ENCODE measurements at places on chromosomes 6 and 20.

DNA sequence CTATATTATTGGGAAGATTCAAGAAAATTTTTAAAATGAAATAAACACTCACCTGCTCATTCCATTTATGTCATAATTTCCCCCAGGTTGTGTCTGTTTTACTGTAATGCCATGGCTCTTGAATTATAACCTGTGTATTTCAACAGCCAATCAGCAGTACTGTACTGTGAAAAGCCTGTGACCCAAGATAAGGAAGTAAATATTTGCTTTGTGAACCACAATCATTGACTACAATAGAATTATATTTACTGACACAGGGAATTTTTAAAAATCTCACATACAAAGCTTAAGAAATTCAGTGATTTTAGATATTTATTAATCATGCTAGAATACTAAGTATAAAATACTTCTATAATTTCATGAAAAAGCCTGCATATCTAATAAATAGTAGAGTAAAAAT, 6.0 kb downstream of the RGS17 start:
- no peak for DNase-seq

DNA sequence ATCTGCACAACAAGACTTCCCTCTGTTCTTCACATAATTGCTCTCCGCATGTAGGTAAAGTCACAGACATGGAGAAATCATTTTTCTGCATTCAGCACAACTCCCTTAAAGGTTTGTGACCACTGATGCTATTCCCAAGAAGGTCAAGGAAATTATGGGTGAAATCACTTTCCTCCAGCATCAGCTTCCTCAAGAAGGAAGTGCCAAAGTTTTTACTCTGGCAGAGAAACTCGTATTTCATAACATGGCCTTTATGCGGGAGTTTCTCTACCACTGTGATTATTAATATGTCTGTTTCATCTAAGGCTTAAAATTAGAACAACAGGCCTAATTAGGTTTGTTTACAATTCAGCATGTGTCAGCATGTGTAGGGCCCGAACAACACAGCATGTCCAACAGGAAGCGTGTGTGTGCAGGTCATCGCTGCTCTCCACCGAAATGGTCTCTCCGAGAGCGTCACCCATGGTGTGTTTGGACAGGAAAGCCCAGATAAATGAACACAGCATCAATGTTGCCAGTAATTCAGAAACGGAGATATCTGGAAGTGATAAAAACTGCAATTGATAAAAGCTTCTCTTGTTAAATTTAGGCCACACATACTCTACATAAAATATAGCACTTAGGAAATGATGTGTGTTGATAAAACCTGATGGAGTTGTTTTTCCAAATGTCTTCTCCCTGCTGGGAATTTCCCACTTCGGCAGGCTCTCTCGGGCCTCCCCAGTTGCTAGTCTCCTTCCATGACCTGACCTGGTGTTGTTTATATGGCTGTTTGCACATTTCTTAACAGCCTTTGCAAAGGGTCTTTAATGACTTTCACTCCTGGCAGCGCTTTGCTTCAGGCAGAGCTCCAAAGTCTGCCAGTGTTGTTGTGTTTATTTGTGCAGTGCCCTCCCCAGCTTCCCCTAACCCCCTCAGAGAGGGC, 265.1 kb upstream of the CEP162 start:
- no peak for DNase-seq

GRCh38 chr6:155505608-155505989, 50.0 kb upstream of the NOX3 start:
- no peak for DNase-seq

DNA sequence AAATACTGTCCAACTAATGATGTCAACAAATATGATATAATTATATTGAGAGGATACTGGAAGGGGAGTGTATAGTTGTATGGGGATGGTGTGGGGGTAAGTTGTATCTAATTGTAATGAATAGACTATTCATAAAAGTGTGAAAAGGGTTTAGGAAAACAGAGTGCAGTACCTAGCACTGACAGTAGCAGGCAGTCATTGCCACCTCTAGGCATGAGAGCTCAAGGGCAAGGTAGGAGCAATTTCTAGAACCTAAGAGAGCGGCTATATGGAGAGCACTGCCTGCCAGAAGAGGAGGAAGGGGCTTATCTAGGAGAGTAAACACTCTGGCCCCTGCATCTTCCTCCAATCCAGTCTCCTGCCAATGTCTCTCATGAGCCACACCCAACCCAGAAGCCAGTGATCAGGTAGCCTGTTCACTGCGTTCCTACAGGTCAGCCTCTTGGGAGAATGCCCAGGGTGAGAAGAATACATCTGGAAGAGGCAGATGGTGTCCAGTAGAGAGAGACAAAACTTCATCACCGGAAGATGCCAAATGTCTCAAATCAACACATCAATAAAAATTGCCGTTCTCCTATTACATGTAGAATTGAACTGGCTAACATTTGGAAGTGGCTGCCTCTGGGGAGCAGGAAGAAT, 200.0 kb downstream of the LY86 start:
- DNase-seq = no peak

GRCh38 chr6:30719356-30719755, 796 bp upstream of the TUBB start:
- DNase-seq = no peak

- no peak for DNase-seq
These were observed 165.6 kb downstream of the ATXN1 start for GRCh38 chr6:16595514-16596120.

DNA sequence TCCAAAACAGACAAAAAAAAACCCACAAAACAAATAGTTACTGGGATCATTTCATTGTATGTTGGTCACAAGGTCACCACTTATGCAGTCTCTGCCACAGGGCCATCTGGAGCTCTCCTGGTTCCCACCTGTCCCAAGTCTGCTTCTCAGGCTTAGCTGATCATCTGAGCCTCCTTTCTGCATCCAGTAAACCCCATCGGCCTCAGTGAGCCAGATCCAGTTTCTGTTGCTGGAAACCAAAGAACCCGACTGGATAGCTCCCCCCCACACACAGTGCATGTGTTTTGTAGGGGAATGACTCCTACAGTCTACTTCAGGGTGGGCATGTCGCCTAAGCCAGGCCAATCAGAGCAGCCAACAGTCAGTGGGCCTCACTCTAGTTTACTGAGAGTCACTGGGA, 233.3 kb downstream of the PREX1 start:
- no peak for DNase-seq

- DNase-seq = no peak
These were observed 157.3 kb downstream of the BTBD9 start for GRCh38 chr6:38482466-38482865.

GRCh38 chr6:142058551-142059290, 74.0 kb upstream of the GJE1 start:
- no peak for DNase-seq

DNA sequence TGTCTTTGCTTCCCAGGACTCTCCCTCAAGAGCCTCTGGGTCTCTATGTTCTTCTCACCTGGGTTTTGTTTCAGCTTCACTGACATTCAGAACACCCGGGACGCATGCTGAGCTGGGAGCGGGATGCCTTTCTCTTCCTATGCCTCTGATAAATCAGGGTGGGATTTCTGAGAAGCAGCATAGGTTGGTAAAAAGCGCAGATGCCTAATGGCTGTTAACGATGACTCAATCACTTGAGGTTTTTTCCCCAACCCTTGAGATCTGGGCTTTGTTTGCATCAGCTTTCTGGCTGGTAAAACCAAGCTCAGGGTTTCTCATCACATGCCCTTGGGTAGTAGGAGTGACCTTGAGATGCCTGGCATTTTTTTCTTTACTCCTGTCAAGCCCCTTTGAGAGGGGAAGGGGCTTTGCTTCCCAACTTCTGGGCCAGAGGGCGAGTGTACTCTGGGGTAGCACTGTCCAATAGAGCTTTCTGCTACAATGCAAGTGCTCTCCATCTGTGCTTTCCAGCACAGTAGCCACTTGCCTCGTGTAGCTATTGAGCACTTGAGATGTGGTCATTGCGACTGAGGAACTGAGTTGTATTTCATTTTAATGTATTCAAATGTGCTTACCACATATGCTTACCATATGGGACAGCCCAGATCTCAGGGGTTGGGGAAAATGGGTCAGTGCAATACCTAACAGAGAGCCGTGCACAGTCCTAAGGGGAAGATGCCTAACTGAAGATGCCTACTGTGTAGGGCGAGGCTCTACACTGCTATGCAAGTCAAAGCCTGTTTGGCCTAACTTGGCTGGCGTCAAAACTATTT, 69.1 kb downstream of the PPP1R14C start:
- DNase-seq = no peak

DNA sequence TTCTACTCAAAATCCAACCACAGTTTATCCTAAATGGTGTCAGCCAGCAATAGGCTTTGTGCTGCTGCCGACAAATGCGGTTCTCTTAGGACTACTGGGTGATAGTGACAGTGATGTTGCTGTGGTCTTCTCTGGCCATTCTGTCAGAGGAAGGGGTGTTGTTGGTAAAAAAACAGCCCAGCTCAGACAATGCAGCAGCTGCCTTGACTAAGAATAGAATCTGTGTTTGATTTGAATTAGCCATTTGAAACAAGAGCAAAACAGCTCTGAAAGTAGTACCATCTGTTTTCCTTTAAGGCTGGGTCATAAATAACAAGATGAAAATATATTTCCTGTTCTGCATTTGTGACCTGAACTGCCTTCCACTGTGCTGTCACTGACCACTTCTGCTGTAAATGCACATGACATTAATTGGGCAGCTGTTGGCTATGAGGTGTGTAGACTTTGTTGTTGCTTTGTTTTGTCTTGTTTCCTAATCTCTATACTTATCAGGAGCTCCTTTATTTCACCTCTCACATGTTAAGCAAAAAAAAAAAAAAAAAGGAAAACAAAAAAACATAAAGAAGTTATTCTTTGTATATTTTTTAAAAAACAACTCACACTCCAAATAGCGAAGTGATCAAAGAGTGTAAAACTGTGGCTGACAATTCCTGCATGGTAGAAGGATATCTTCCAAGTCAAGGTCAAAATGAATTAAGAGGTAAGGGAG, 497.8 kb upstream of the ARID1B start:
- no peak for DNase-seq

DNA sequence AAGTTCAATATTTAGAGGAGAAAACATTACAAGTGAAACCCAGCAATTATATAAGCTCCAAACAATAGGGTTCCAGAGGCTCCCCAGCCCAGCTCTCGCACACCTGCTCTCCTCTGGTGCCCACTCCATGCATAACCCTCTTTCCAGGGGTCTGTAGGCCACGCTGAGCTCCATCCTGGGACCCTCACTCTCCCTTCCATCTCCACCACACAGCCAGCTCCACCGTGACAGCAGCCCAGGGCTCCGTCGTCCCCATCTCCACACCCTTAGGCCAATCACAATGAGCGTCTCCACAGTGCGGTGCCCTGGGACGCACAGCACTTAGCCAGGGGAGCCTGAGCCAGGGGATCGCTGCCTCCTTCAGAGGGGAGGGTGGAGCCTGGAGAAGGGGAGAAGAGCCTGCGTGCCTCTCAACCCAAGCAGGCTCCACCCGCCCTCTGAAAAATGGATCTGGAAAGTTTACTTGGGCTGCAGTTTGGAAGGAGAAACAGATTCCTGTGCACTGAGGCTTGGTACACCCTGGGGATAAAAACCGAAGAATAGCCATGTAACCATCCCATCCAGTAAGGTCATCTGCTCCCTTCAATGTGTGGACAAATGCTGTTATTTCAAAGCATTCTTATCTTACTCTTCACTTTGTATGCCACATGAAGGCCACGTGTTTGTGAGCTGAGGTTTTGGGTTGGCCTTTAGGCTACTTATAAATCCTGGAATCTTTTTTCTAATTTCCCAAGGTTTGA, 72.4 kb upstream of the GGTLC1 start:
- no peak for DNase-seq

DNA sequence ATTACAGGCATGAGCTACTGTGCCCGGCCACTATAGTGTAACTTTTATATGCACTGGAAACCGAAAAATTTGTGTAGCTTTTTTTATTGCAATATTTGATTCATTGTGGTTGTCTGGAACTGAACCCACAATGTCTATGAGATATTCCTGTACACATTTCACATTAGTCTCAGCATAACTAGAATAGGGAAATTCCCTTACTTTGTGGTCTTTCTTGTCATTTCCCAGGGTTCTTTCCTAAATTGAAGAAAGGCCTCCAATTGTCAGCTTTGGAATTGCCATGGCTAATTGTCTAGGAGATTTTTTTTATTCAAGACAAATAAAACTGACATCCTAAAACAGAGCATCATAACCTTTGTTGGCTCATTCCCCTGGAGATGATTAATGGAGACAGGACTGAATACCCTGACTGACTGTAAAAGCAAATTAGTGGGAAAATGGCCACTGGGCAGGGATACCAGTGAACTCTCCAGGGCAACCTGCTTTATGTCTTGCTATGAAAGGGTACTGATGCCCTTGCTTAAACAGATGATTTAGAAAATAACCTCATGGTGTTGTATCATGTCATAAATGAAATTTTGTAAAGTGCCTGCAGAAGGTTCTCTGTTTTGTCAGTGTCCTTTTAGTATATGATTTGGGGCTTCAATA, 576.9 kb downstream of the RFPL4B start:
- DNase-seq = no peak

DNA sequence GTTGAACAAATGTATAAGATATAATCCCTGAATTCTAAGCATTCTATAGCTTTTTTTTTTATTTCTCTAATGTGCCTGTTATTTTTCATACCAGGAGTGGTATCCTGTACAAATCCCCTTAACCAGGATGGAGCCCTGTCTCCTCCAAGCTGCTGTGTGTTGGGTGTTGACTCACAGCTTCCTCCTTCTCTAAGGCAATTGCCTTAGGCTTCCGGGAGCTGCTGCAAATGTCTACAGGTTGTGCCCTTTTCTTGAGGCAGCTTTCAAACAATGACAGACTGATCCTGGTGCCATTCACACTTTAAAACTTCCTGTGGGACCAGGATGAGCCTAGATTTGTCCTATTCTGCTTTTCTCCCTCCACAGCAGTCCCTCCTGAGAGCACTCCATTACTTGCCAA, 173.2 kb downstream of the BTBD3 start:
- no peak for DNase-seq

- no peak for DNase-seq
These were observed 1.6 kb upstream of the SOBP start for GRCh38 chr6:107488174-107488874.

DNA sequence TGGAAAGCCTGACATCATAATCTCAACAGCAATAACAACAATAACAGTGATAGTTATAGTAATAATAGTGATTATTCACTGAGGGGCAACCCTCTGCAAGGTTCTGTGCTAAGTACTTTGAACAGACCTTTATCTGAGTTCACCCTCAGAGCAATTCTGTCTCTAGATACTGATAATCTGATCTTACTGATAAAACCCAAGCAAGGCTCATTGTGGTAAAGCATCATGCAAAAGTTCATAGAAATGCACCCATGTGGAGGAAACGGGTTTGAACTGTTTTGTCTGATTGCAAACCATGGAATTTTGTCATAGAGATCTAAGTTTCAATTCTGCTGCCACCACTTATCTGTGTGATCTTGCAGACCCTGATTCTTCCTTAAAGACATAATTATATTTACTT, 1.3 kb upstream of the KIAA0408 start:
- no peak for DNase-seq

Measured in activated CD8-positive, alpha-beta memory T cell treated with anti-CD3 and anti-CD28 coated beads for 1 hour (primary cell).